AML-193 (cell line): ENCODE measurements at places on chromosomes 6 and 20.
A peak's percentile ranks its signal among the peaks of the same experiment; 100 is the strongest.

GRCh38 chr6:28809947-28810658 is 113.7 kb downstream of the TRIM27 start:
- no peak for DNase-seq

DNA sequence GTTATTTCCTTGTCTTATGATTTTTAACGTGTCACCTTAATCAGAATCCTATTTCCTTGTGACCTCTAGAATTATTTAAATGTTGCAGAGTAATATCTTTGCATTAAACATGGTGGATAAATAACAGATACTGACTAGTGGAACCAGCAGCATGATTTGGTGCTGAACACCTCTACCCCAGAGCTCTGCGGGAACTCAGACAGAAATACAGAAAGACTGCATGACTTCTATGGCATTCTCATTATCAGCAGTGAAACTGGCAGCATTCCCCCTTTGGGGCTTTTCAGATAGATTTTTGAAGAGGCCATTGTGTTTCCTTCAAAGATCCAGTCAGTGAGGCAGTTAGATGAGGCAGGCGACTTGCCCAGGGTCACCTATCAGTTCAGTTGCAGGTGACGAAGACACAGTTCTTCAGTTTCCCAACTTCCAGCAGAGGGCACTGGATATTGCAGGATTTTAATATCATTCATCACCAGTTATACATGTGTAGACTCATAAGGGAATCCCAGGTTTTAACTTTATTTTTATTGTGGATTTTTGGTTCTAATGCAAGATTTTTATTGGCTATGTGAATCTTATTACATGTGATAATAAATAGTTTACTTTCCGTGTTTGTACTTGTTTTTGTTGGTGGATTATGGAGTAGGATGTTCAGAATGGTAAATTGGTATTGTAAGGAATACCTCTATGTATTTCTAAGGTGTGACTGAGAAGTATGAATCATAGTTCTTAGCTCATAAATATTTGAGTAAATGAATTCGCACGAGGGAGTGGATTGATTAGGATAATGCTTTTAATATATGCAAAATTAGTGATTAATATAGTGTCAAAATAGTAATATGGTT is 81.3 kb downstream of the AFDN start:
- peak; percentile 6 for DNase-seq

DNA sequence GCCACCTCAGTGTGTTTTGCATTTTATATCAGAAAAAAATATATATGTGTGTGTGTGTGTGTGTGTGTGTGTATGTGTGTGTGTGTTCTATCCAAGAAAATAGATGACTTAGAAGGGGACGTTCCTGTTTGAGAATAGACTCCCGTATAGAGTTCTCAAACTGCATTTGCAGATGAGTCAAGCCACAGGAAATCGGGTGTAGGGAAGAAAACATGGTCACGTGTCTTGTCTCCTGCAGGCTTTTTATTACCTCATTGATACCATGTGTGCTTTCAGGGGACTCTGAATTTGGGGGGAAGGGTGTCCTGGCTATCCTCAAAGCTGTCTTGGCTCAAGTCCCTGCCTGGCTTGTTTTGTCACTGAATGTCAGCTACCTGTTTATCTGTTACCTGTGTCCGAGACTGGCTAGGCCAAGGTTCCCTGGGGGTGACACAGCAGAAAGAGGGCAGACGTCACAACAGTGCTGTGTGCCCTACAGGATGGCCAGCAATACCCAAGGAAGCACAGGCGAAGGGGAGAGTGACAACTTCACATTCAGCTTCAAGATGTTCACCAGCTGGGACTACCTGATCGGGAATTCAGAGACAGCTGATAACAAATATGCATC is 55.7 kb upstream of the NOP56 start:
- no peak for DNase-seq

DNA sequence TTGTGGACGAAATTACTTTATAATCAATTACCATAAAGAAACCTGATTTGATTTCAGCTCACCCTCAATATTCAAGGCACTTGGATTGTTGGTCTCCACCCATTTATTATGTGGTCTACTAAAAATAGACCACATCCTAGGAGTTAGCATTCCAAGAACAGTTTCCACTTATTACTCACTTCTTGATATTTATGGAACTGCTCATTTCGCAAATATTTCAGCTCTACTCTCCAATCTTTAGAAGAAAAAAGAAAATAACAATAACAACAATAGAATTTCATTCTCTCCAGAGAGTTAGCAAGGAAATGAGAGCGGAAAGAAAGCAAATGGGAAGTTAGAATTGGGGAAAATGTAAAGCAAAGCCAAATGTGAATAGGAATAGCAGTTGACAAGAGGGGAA is 26.2 kb upstream of the HDAC2 start:
- no peak for DNase-seq

DNA sequence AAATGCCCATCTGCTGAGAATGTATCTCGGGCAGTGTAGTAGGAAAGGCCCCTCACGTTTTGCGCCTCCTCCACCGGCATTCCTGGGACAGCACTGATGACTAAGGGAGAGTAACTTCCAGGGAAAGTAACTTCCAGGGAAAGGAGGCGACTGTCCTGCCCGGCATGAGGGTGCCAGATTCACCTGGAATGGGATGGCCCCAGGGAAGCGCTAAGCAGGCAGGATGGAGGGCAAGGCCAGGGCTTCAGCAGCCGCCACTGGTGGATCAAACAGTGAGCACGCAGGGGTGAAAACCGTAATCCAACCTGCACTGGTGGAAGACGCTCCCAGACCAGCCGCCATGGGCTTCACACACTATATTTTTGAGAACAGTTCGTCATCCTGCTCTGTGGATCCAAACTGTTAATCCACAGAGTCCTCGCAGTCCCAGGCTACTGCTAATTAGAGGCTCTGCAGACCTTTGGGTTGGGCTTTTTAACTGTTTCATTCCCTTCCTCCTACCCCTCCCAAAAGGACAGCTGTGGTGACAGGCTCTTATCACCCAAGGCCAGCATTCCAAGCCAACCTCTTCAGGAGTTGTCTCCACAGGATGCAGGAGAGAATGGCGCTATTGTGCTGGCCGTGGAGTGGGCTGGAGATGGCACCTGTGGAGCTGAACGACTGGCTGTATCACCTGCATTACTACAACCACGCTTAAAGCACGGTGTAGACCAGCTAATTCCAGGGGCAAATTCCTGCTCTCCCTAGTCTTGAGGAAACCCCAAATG is 178.9 kb downstream of the DLL1 start:
- DNase-seq: no peak

GRCh38 chr20:64031822-64032314 is 4.1 kb upstream of the C20orf204 start:
- DNase-seq: no peak

- DNase-seq: no peak
These were observed 89.2 kb upstream of the BACH2 start for GRCh38 chr6:90385759-90386313.
